ENCODE measurements at places on chromosomes 1 and 21. TPM values are rescaled to one million over a fixed set of nuclear protein-coding genes. Genes with fewer than 3 reads are reported as not detected.

- no peak overlapping the region for H3K27ac ChIP-seq
- no peak for DNase-seq
- H3K4me1 ChIP-seq, result peaks cover 21% of the 10 kb centered on the region
- peaks cover 4% of the 10 kb centered on the region for H3K36me3 ChIP-seq
Measured at GRCh38 chr1:230643908-230644307, 1.6 kb downstream of the COG2 start.

DNA sequence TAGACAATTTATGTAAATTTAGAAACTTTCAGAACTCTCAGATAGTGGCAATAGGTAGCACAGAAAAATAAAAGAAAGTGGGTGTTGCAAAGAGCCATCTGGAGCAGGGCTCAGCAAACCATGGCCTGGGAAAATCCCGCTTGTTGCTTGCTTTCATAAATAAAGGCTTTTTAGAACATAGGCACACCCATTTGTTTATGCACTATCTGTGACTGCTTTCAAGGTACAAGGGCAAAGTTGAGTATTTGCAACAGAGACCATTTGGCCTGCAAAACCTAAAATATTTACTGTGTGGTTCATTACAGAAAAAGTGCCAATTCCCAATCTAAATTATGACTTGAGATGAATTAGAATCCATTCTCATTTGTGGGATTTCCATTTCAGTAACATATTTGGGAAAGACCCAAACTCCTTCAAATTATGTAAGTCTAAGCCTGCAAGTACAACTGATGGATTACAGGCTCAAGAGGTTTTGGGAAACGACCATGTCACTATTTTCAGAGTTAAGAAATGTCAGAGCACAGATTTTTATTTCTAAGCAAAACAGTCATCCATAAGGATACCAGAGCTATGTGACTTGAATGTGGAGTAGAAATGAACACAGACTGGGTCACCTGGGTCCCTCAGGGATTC lies 43.5 kb upstream of the DPT start:
- no peaks in the 10 kb centered on the region for H3K36me3 ChIP-seq
- DNase-seq, result no peak

The TSACC gene
- not detected for total RNA-seq

The OR10T2 gene
- total RNA-seq, result not detected
